SHP77 treated with DMSO at 0.1 percent for 48 hours (cell line): ENCODE measurements at places on chromosomes 3 and 15.
A peak's percentile ranks its signal among the peaks of the same experiment; 100 is the strongest.

DNA sequence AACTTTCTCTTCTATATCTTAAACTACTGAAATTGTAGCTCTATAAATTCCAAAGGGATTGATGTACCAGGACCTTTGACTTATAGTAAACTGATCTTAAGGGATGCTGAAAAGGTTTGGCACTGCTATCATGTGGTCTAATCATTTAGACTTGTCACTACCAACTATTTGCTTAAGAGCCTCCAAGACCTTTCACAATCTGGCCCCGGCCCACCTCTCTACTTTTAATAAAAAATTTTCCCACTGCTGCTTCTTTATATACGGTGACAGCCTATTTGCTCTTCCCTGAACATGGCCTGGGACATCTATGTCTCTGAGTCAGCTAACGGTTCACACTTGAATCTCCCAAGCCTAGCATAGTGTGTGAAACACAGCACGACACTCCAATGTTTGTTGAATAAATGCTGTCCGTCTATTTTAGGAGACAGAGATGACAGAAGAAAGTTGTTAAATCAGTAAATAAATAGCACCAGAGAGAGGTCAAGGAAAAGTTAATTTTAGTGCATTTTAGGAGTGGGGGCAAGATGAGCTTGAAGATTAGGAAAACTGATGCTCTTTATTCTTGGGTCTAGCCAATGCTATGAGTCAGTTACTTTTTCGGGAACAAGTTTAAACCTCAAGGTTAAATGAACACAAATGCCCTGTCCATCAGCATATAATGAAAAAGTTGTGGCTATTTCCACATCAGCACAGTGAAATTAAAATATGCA lies 212.9 kb downstream of the TIGIT start:
- no peak for DNase-seq

GRCh38 chr3:5186858-5187155 lies 700 bp upstream of the EDEM1 start:
- no peak for DNase-seq

GRCh38 chr3:176469694-176470205 lies 727.5 kb downstream of the TBL1XR1 start:
- no peak for DNase-seq

- DNase-seq, result no peak
Observed at GRCh38 chr3:61723038-61723437, 161.7 kb downstream of the PTPRG start.

DNA sequence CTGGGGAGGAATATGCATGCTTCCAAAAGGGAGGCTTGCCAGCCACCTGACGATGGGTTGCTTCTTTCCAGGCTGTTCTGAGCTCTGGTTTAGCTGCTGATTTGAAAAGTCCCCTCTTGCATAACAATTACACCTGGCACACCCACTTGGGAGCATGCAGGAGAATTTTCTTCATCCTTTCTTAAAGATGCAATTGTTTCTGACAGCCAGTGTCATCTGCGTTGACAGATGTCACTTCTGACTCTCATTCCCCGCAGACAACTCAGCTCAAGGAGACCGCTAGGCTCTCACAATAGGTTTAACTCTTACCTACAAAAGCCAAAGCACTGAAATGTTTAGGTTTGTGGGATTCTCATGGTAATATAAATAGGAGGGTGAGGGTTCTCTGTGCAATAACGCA lies 185.6 kb upstream of the SYNPR start:
- DNase-seq, result no peak

GRCh38 chr3:175646865-175647264 lies 787.7 kb downstream of the NAALADL2 start:
- DNase-seq, result no peak

DNA sequence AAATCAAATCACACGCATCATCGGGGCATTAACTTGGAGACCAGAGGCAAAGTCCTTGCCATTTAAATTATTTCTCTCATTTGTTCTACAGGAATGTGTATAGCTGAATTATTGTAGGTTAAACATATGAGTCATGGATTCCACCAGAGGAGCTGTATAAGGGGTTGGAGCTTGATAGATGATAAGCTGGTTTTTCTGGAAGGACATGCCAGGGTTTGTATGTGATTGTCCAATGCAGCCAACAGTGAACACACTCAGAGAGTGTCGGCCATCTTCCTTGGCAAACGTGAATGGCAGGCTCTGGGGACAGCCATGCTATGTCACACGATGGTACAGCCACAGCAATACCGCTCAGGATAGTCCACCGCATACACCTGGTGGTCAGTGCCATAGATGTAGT lies 25.1 kb downstream of the SSUH2 start:
- no peak for DNase-seq

- DNase-seq, result no peak
Observed at GRCh38 chr3:29642393-29643033, 361.6 kb downstream of the RBMS3 start.

DNA sequence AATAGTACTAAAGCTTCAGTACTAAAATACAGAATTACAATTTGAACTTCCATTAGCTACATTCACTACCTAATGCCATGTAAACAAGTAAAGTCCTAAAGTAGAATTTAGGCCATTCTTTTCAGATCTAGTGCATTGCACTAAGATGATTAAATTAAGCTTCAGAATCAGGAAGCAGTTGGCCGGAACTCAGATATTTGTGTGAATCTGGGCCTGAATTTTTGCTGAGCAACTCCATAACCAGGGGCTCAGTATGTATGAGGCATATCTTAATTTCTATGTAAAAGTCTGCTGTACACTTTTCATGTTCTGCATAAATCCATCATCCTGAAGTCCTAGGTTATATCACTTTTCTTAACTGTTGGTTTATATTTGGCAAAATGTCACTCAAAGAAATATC lies 246.4 kb downstream of the RBMS3 start:
- no peak for DNase-seq

GRCh38 chr15:68585574-68586273 lies 6.9 kb downstream of the CORO2B start:
- DNase-seq, result no peak

DNA sequence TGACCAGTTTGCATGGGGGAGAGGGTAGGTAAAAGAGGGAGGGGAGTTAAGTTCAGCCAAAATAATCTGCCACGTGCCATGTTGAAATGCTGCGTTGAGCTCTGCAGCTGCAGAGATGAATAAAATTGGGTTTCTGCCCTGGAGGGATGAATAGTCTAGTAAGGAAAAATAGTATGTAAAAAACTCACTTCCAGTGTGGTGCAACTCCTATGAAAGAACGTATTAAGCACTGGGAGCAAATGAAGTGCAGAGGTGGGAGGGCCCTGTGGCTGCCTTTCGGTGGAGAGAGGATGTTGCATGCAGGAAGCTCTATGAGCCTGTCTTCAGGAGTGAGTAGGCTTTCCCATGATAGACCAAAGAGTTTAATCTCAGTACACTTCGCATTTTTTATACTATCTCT lies 8.6 kb downstream of the CEP63 start:
- no peak for DNase-seq

DNA sequence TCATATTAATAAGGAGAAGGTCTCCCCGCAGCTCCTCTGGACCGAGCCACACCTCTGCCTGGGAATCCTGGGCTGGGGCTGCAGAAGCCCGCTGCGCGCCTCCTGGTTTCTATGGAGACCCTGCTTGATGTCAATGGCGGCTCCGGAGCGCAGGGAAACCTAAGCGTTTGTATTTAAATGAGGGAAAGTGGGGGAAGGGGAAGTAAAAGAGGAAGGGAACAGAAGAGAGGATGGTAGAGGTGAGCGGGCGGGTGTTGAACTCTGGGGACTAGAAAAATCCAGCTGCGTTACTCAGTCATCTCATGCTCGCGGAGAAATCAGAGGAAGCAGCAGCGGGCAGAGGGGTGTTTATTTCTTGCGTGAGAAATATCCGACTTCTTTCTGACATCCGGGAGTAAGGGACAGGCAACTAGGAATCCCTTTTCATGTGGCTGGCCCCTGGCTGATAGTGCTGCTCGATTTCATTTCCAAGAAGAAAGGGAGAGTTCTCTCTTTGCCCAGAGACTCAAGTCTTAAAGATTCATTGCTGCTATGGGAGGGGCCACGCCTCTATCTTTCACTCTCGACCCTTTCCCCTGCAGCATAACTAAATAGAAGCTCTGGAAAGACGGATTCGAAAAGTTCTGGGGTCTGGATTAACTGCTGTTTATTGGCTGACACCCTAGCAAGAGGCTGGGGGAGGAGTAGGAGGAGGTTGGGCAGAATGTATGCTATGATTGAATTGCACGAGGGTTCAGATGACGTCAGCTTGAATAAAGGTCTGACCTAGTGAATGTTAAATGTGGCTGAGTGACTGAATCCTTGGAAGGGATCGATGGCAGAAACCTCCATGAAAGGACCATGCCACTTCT lies 110.5 kb upstream of the GAP43 start:
- DNase-seq, result peak; percentile 51

GRCh38 chr15:31021067-31021665 lies 29.7 kb upstream of the MTMR10 start:
- DNase-seq, result no peak

DNA sequence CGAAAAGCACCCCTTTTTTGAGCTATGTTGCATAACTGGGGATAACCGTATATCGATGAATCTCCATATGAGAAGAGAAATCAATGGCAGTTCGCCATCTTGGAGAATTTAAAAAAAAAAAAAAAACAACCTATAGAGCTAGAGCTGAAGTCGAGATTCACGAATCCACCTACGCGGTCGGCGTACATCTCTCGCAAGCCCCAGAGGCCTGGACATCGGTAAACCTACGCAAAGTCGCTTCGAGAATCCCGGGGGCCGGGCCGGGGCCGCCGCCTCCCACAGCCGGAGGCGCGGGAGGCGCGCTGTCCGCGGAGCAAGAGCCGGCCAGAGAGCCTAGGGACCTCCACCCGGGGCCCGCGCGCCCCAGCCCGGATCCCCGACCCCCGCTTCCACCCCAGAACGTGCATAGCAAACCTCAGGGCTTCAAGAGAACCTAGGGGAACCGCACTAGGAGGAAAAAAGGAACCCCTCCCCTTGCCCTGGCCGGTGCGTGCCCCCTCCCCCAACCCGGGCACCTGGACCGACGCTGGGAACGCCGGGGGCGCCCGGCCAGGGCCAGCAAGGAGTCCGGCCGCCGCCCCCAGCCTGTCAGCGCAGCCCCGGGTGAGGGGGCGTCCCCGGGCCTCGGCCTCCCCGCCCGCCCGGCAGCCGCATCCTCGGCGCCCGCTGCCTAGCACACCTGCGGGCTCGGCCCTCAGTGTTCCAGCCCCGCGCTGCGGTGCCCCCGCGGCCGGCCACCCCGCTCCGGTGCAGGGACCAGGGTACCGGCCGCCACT lies 567 bp downstream of the PFN2 start:
- peak; percentile 91 for DNase-seq

DNA sequence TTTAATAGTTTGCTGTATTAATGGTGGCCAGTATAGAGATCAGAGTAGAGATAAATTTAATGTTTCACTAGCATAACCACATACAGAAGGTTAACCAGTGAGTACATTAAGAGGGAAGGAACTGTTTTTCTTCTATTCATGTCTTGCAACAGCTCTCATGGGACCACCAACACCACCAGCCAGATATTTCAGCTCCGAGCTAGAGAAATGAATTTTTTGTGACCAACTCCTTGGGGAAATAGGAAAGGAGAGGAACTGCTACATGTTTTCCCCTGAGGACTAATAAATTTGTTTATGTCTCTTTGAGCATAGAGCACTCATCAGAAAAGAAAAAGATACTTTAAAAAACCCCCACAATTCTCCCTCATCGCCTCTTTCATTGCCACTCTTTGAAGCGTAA lies 247.5 kb downstream of the MBNL1 start:
- DNase-seq, result no peak

GRCh38 chr3:190387578-190388213 lies at the start of gene CLDN16:
TSS of gene CLDN16 (plus strand) at chr3:190388163. CDS start at chr3:190388330, 167 bp downstream.
- DNase-seq, result no peak

GRCh38 chr3:43348852-43349574 lies 62.7 kb downstream of the SNRK start:
- DNase-seq, result no peak

- no peak for DNase-seq
Observed at GRCh38 chr3:184031187-184031792, at the start of gene HTR3D. TSS of gene HTR3D (plus strand) at chr3:184031742. CDS start at chr3:184031742, 0 bp downstream.

DNA sequence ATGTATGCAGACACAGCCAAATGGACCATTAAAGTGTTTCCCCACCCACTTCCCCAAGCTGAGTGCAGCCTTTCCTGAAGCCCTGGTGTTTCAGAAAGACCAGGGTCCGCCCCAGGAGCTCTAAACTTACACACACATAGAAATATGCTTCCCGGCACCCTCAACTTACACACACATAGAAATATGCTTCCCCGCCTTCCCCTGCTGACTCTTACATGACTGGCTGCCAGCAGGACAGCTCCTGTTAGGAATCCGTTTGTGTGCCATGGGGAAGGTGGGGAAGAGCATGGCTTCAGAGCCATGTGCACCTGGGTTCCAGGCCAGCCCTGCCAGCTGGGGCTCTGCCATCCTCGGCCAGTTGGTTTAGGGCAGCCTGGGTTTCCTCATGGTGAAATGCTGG lies 3.6 kb downstream of the CLEC3B start:
- DNase-seq, result no peak

GRCh38 chr3:31728403-31728802 lies 195.7 kb downstream of the STT3B start:
- DNase-seq, result no peak

DNA sequence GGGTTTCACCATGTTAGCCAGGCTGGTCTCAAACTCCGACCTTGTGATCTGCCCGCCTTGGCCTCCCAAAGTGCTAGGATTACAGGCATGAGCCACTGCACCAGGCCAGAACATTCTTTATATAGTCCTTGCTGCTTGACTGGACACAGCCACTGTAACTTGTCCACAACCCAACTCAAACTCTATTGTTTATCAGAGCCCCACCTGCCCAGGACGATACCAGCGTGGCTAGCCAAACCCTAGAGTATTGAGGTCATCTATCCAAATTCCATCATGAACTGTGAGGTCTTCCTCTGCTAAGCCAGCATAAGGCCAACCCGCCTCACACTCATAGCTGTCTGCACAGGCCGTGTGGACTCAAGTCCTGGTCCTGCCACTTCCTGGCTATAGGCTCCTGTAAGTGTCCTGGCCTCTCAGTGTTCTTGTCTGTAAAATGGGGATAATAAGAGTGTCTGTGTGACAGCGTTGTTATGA lies 63.9 kb downstream of the DAPK2 start:
- DNase-seq, result no peak

DNA sequence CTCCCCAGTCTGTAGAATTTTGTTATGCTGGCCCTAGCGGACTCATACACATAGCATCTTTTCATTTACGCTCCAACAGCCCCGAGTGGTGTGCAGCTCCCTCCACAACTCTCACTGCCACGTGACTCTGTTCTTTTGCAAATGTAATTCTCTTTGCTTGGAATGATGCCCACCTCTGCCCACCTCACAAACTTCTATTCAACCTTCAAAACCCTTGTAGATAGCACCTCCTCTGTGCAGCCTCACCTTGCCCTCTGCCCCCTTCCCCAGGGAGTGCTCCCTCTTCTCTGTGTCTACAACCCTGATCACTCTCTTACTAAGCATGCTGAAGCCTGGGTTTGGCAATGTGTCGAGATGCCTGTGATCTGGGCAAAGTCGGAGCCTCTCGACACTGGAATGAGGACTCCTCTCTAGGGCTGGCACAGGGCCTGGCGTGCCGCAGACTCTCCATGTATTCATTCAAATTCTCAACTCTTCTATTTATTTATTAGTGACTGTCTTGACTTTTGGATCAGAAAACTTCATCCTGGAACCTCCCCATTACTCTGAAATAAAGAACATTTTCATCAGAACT lies 73.5 kb downstream of the MGLL start:
- DNase-seq, result no peak

GRCh38 chr3:145899241-145899640 lies 261.7 kb downstream of the PLOD2 start:
- DNase-seq, result no peak

GRCh38 chr3:43062040-43062563 lies 43.8 kb downstream of the POMGNT2 start:
- no peak for DNase-seq
